ENCODE measurements at places on chromosomes 5 and 9.

DNA sequence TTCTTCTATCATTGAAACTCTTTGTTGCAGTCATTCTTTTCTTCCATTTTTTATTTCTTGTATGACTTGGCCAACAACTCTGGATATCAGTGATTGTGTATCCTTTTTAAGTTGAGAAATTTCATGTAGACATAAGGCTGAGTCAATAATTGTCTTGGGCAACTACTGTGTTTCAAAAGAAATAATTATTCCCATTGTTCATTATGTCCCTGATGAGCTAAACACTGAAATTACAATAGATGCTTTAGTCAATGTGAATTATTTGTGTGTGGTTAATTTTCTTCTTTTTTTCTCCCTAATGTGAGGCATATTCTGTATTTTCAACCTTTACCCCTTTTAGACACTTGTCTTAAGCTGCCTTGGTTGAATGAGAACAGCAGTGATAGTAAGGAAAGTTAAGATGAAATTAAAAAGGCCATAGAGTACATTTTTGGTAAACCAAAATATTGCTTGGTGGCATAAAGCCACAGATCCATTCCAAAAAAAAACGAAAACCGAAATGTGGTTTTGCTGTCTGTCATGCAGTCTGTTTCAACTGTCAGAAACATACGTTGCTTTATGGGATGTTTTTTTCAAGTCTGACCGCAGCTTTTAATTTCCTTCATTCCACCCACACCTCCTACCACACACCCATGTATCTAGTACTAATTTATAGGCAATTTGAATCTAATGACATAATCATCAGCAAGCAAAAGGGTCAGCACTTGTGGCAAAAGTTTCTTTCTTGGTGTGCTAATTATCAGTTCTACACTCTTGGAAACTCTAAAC lies 21.1 kb downstream of the TLE4 start:
- no peak for DNase-seq

- no peak for DNase-seq
These were observed 64.4 kb downstream of the PPARGC1B start for GRCh38 chr5:149794487-149794971.

DNA sequence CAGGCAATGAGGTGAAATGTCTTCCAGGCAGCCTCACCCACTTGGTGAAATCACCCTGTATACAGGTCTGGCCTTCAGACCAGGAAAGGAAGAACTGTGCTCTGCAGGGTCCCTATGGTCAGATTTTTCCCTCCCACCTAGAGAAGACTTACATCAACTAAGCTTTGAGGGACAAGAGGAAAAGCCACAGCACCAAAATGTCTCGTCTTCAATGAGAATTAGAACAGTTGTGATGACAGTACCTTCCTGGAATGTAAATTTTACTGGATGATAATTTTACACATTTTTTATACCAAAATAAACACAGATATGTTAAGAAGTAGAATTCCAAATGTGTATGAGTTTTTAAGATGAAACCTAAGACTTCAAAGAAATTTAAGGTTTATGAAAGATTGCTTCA lies 283.9 kb downstream of the SPOCK1 start:
- DNase-seq, result no peak

DNA sequence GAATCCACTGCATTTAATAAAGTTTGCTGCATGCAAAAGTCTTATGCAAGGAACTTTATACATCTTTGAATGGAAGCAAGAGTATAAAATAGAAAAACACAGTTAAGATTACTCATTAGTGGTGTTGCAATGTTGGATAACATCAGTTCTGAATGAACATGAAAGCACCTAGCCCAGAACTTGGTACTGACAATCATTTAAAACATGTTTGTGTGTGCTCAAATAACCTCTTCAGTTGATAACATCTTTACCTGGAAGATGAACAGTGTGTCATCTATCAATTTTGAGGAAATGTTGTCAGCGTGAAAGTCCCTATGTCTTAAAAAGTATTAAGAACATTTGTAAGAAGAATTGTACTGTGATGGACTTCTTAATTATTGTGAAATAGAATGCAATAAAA lies 370.4 kb upstream of the GRAMD2B start:
- no peak for DNase-seq

DNA sequence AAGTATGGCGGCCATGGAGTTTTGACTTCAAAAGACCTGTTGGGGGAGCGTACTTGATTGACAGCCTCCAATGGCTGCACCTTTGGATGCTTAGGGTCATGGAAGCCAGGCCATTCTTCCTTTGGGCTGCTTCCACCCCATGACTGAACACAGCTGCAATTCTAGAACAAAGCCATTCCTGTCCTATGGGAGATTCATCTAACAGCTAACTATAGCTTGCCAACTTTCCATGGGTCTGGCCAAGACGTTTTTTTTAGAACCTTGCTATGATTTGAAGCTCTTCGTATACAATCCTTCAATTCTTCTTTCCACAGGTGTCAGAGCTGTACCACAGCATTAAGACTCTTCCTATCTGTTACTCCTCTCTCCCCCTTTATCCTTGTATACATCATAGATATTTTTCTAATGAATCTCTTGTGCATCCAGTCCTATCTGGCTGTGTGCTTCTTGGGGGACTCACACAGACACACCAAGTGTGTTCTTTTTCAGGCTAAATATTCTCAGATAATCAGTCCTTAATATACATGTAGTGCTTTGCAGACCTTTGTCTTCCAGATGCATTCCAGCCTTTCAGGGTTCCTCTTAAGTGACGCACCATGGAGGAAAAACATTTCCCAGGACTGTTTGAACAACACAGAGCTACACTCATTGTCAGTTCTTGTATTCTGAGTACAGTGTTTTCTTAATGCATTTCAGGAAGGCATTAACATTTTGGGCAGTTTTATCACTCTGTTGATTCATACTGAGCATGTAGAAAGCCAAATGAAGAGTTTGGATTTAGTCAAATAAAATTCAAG lies 198.9 kb downstream of the TAF11L14 start:
- DNase-seq, result no peak

DNA sequence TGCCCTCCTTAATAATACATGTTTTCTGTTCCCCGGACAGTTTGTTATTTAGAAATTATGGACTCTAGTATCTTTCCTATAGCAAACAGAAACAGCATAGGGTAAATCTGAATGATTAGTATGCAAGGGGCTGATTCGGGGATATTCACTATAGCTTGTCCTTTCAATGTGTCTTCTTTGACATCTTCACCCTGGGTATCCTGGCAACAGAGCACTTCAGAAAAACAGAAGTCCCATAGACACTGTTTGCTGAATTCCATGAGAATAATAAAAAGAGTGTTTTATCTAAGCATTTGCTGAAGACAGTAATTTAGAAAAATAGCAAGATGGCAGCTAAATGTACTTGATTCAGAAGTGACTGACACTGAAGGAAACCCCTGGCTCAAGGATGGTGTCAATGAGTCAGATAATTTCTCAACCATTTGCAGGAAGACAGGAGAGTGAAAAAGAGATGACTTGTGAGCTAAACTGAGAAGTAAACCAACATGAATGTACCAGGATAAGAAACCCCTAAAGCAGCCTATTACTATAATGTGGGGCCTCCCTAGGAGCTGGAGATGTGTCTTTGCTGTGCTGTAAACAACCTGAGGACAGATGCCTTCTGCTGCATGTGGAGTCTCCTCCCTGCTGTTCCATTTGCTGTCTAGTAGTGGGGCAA lies 246.2 kb downstream of the MAN2A1 start:
- DNase-seq, result no peak

DNA sequence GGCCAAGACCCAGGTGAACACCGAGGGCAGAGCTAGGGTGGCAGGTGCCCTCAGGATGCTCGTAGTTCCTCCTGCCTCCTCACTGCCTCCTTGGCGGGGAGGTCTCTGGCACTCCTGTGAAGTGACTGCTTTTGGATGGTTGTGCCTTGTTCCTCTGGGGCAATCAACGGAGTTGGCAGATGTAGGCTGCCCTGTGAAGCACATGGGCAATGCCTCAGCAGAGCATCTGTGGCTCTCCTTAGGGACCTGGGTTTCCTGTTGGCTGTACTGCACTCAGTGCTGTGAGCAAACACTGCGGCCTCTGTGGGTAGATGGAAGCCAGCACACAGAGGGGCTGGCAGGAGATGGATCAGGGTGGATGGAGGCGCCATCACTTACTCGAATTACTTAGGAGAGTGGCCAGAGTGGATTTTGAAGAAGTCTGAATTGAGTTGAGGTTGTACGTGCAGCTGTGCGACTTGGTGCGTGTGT lies 71.4 kb upstream of the COL5A1 start:
- no peak for DNase-seq

DNA sequence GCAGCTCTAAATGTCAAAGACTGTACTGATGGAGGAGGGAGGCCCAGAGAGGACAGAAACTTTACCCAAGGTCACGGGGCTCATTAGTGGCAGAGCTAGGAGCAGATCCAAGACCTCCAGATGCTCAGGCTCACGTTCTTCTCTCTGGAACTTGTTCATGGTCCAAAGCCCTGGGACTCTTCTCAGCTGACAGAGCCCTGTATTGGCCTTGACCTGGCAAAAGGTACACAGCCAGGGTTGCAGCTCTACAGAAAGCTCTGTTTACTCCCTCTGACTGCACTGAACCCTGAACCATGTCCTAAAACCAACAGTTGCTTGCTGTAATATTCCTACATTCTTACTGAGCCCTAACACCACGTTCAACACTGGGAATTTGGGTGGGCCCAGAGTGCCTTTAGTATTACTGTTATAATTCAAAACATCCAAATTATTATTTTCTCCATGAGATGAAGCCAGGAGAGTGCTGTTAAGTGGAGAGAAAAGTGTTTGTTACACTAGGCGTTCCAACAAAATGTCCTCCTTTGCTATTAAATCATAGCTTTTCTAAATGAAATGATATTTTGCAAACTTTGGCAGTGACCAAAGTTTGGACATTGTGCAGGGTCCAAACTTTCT lies 602.4 kb upstream of the CLINT1 start:
- DNase-seq, result no peak

- no peak for DNase-seq
These were observed 149.9 kb upstream of the MAP1B start for GRCh38 chr5:71957292-71957898.

DNA sequence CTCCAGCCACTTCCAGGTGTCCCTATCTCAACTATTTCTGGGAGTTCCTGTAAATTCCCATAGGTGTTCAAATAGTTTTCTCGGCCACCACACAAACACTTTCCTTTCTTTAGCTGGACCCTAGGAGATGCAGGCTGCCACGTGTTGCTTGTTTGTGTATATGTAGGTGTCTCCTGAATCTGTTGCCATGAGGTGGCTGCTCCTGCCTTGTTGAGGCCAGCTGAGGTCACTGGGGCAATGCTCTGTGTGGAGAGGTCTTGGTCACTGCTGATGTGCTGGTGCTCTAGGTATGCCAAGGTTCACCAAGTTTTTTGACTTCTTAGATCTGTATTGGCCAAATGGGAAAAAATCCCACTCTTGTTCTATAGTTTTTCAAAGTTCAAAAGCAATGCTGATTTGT lies 132.5 kb upstream of the CHD1 start:
- no peak for DNase-seq

DNA sequence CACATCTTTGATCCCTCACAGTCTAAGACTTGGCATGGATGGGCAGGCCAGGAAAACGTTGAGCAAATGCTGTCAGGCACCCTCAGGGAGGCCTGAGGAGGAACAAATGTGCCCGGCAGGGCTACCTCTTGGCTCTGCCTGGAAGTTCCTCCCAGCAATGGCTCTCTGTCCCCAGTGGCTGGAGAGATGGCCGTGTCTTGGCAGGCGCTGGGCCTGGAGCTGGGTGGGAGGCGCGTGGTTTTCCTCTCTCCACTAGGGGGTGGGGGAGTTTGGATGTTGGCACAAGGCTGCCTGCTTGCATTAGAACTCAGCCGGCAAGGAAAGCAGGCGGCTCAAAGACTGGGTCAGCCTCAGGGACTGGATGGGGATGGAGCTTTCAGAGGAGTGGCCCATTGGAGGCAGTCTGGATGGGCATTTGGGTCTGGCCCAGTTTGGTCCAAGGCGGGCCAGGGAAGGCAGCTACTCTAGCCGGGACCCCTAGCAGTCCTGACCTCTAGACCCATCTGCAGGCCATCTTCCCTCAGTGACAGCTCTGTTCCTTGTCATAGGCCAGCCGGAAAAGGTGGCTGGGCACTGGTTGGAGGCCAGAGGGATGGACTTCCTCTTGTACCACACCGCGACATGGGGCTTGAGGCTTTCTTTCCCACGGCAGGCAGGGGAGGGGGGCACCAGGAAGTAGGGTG lies 68.2 kb upstream of the STC2 start:
- DNase-seq, result no peak

DNA sequence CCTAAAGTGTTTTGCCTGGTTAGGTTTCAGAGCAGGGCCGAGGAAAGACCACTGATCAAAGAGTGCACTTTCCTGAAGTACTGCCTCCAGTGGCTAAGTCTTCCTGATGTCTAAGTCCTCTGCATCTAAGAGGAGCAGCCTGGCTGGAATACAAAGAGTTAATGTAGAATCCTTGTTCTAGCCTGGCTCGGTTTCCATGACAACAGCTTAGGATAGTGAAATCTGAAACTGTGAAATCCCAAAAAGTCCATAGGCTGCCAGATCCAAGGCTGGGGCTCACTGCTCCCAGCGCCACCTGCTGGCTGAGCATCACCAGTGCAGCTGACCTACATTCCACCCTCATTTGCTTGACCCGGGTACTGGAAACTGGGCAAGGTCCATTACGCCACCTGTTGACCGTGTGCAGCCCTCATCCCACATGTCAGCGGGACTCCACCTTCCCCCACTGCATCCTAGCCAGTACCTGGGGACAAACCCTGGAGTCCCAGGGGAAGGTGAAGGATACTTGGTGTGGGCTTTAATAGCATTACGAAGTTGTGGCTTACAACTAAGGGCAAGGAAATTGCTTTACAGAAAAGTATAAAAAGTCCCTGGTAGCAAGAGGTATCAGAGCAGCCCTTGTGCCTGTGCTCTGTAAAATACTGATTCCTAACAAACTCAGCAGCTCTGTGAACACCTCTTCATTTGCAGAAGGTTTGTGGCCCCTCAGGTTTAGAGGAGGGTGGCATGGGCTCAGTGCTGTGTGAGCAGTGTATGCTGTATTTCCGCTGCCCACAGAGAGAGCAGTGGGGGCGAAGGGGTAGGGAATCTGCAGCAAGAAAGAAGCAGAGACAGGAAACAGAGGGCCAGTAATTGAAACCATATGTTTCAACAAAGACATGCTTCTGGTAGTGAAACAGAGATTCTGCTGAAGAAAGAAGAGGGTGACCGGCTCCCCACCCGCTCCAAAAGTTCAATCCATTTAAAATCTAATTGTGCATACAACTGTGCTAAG lies 36.0 kb downstream of the PCDHGC5 start:
- peak; percentile 96 for DNase-seq

GRCh38 chr9:108283696-108284095 lies 572.1 kb downstream of the ACTL7B start:
- DNase-seq, result no peak

DNA sequence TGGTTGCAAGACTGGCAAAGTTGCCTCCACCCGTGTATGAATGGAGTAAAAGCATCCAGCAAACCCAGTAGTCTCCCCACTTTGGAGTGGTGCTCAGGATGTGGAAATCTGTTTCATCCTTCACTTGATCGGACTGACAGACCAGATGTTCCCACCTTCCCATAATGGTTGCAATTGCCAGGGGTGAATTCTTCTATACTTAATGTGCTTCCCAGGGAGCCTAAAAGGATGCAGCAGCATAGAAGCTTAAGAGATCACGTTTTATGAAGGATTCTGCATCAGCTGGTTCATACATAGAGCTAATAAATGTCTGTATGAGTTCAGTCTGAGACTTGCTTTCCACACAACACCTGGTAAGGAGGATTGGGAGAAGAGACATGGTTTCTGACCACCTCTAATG lies 198.8 kb upstream of the S1PR3 start:
- no peak for DNase-seq

- DNase-seq, result no peak
These were observed 1.4 kb downstream of the PRR16 start for GRCh38 chr5:120465436-120465961.

Measured in SK-N-MC (cell line).